ENCODE measurements at places on chromosomes 4 and X.

DNA sequence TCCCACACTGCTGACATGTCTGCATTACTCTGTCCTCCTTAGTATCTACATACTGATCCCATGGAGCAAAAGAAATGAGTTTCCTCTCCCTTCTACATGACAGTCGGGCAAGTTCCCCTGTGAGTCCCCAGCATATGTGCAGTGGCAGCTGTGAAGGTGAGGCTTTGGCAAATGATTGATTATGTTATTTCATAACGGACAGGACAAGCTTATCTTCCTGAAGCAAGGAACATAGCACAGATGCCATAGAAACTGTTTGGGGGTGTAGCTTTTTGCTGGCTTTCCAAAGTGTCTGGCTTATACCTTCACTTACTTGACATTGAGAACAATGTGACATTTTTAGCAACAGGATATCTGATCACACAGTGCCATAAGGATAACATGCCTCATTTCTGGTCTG is 136.8 kb upstream of the PDLIM3 start:
- no peak for DNase-seq

DNA sequence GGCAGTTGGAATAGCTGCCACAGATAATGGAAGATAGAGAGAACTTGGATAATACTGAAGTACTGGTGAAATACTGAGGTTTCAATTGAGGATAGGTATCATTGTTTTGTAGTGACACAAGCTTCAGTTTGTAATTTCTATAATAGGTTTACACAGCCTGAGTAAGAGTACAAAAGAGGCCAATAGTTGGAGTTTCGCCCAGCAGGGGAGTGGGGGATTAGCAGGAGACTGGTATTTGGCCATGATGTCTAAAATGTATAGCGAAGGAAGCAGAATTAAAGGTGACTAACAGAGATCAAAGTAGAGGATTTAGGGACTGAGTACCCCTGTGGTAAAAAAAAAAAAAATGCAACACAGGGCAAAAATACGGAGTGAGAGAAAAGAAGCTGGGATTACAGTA is 129.5 kb downstream of the KCTD8 start:
- no peak for DNase-seq

DNA sequence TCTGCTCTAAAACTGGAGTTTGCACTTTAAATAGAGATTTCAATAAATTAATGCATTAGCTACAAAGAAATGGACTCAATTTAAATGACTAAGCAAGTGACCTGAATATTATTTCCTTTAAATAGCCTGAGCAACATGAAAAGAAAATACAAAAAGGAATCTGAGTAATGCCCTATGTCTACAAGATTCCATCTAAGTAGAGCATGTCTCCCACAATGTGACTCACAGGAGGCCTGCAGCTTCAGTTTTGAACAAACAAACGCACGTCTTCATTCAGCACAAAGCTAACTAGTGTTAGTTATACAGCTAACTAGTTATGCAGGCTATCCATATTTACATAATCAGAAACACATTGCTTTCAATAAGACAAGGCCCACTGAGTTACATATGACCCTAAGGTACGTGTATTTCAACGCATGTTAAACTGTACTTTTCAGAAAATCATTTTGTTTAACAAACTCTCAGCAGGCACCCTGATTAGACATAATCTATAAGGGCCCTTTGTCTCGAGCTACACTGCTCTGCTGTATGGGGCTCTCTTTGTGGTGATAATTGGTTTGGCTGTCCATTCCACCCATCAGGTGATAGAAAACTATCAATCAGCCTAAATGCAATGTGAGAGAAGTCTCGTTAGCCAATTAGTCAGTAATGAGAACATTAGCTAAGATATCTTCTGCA is 116.5 kb downstream of the MAML3 start:
- DNase-seq, result no peak

GRCh38 chr4:120403296-120403695 is 336.6 kb upstream of the MAD2L1 start:
- no peak for DNase-seq

DNA sequence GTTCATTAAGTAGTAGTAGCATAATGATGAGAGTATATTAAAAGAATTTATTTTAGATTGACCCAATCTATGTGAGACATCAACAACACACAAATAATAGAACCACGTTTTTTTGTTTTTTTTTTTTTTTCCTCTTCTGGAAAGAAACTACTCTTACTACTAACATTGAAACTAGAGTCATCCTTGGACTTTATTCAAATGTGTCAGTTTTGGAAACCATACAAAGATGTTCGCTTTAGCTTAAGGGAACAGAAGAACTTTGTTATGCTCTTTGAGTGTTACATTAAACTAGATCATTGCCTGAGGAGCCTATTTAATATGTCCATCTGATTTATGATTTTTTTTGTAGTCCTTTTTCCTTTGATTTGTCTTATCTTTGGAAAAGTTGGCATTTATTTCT is 166.7 kb downstream of the RPA4 start:
- DNase-seq, result peak; percentile 10

GRCh38 chr4:161519611-161520010 is 644.2 kb downstream of the FSTL5 start:
- no peak for DNase-seq

DNA sequence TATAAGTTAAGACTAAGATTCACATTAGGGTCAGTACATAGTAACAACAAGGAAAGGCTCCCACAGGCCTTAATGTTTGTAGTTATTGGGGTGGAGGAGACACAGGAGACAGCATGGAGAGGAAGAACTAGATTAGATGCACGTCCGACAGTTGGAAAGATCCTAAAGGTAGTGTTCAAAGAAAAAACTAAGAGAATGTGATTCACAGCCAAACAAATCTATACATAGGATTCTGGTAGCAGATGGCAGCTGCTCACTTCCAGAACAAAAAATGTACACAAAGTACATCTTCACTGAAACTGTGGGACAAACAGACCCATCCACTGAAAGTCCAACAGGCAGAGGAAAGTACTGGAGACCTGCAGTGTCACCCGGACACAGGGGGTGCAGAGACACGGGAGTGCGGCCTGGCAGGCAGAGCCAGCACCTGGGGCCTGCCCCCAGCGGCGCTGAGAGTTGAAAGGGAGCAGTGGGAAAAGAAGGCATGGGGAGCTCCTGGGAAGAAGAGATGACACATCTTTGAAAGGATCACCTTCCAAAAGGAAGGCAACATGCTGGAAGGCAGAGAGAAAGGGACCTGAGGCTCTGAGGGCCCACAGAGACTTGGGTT is 40.0 kb downstream of the NELFA start:
- no peak for DNase-seq
